ENCODE measurements at places on chromosomes 1 and 21.

DNA sequence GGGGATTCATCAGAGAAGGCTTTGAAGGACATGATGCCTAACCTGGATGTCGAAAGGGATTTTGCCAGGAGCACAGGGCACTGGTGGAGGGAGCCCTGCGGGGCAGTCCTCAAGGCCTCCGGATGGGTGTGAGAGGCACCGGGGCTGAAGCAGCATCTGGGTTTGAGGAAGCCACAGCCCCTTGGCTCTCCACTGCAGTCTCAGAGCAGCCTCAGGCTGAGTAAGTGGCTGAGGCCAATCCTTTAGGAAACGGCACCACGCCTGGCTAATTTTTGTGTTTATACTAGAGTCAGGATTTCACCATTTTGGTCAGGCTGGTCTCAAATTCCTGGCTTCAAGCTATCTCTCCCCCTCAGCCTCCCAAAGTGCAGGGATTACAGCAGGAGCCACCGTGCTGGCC, 12.0 kb downstream of the ERVH48-1 start:
- no peak for DNase-seq

- no peak for DNase-seq
Measured at GRCh38 chr1:160996178-160996577, 24.8 kb downstream of the F11R start.

DNA sequence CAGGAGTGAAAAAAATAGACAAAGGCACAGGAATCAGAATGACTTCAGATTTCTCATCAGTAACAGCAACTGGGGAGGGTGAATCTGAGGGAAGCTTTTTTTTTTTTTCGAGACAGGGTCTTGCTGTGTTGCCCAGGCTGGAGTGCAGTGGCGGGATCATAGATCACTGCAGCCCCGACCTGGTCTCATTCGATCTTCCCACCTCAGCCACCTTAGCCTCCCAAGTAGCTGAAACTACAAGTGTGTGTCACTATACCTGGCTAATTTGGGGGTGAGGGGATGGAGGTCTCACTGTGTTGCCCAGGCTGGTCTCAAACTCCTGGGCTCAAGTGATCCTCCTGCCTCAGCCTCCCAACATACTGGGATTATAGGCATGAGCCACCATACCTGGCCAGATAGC, 10.7 kb downstream of the ARMH1 start:
- no peak for DNase-seq

- no peak for DNase-seq
Measured at GRCh38 chr1:15382601-15383518, 26.8 kb upstream of the EFHD2 start.

DNA sequence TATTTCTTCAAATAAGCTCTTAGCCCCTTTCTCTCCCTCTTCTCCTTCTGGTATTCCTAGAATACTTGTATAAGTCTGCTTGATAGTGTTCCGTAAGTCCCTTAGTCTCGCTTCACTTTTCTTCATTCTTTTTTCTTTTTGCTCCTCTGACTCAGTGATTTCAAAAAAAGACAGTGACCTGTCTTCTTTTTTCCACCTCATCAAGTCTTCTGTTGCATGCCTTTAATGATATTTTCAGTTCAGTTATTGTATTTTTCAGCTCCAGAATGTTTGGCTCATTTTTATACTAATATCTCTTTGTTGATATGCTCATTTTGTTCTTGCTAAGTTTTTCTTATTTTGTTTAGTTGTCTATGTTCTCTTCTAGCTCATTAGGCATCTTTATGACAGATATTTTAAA, 97.7 kb downstream of the POFUT2 start:
- DNase-seq = no peak

DNA sequence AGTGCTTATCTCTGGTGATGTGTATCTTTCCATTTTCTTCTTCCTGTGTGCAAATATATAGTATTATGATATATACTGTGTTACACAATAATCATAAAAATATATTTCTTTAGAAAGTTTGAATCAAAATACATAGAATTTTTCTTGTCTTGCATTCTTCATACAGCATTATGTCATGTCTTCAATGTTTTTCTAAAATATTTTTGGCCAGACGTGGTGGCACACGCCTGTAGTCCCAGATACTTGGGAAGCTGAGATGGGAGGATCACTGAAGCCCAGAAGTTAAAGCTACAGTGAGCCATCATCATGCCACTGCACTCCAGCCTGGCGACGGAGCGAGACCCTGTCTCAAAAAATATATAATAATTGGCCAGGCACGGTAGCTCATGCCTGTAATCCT, 41.6 kb downstream of the IL6R start:
- DNase-seq = no peak

GRCh38 chr1:162687870-162688269, 55.6 kb downstream of the DDR2 start:
- no peak for DNase-seq

DNA sequence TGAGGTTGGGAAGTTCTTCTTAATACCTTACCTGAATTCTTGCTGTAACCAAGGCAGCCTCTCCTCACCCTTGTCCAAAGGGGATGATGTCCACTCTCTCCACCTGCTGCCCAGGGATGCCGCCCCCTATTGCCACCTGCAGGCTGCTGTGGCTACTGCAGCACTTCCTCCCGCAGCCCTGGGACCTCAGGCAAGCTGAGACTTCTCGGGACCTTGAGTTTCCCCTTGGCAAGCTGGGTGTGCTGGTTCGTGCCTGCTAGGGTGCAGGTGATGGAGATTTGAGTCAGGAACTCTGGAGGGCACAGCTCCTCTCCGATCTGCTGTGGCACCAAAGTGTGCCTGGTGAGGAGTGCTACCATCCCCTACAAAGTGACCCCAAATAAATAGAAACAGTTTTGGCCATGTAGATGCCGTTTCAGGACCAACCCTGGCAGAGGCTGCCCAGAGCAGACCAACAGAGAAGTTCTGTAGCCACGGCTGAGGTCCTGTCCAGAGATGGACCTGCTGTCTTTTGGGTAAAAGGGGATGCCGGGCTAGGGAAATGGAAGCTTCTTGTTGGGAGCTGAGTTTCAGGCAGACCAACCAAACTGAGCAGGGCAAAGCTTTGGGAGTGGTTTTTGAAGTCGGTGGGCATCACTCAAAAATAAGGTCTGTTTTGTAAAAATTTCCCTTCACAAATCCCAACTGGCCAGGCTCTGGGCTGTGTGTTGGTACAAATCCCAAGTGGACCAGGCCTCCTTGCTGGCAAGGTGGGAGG, 31.7 kb downstream of the RUNX3 start:
- no peak for DNase-seq

- DNase-seq = no peak
Measured at GRCh38 chr1:174036798-174037197, 14.6 kb upstream of the RC3H1 start.

- no peak for DNase-seq
Measured at GRCh38 chr1:17765444-17766411, 10.6 kb downstream of the ACTL8 start.
